ENCODE measurements at places on chromosomes 16 and 17.

GRCh38 chr17:74467221-74467951 is 952 bp downstream of the CD300A start:
- H3K36me3 ChIP-seq = no peaks in the 10 kb centered on the region
- H3K27me3 ChIP-seq = no peaks in the 10 kb centered on the region
- H3K27ac ChIP-seq = no peak overlapping the region
- H3K4me1 ChIP-seq = peaks cover 23% of the 10 kb centered on the region

- no peaks in the 10 kb centered on the region for H3K4me1 ChIP-seq
- H3K4me3 ChIP-seq = no peak within 1 kb of the TSS
- no peak within 1 kb of the TSS for H3K27ac ChIP-seq
- no peak for DNase-seq
- H3K27me3 ChIP-seq = peaks cover 21% of the 10 kb centered on the region
Observed at GRCh38 chr16:51150888-51151320, at the start of gene SALL1. SALL1 (minus strand) TSS chr16:51151270; CDS start chr16:51151241, 29 bp downstream.

DNA sequence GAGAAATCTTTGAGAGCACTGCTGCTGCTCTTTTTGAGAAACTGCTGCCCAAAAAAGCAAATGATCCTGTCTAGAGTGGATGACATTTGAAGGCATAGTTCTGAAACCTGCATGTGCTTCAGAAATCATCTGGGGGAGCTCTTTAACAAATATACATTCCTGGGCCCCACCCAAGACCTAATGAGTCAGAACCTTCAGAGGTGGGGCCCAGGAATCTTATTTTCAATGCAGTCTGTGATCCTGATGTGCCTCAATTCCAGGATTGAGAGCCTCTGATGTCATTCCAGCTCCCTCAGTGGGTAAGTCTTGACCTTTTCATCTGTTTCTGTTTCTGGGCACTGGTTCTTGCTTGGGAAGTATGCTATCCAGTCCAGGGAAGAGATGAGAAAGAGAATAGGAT is 42.3 kb downstream of the HNF1B start:
- H3K36me3 ChIP-seq = no peaks in the 10 kb centered on the region
- DNase-seq = no peak
- H3K4me3 ChIP-seq = no peak overlapping the region

DNA sequence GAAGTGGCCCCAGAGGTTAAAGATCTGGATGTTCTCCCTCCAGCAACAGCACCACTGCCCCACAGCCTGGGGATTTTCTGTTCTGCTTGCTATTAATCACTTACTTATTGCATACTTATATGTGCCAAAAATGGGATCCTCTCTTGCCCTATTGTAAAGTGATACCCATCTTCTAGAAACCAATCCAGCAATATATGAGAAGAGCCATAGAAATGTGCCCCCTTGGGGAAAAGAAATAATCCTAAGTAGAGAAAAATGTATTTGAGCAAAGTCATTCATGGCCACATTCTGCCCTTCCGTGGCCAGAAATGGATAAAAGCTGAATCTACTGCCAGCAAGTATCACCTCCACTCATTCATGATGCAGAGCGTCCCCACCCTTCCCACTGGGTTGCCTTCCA is 20.9 kb downstream of the SOST start:
- no peak overlapping the region for H3K27ac ChIP-seq
- no peak for DNase-seq
- H3K27me3 ChIP-seq = peaks cover 15% of the 10 kb centered on the region
- no peaks in the 10 kb centered on the region for H3K4me1 ChIP-seq
- H3K36me3 ChIP-seq = no peaks in the 10 kb centered on the region
- H3K4me3 ChIP-seq = no peak overlapping the region

- H3K36me3 ChIP-seq = peaks cover 4% of the 10 kb centered on the region
- no peaks in the 10 kb centered on the region for H3K27me3 ChIP-seq
- H3K4me1 ChIP-seq = peaks cover 8% of the 10 kb centered on the region
Observed at GRCh38 chr17:66753126-66753920, 81.6 kb upstream of the CACNG5 start.

DNA sequence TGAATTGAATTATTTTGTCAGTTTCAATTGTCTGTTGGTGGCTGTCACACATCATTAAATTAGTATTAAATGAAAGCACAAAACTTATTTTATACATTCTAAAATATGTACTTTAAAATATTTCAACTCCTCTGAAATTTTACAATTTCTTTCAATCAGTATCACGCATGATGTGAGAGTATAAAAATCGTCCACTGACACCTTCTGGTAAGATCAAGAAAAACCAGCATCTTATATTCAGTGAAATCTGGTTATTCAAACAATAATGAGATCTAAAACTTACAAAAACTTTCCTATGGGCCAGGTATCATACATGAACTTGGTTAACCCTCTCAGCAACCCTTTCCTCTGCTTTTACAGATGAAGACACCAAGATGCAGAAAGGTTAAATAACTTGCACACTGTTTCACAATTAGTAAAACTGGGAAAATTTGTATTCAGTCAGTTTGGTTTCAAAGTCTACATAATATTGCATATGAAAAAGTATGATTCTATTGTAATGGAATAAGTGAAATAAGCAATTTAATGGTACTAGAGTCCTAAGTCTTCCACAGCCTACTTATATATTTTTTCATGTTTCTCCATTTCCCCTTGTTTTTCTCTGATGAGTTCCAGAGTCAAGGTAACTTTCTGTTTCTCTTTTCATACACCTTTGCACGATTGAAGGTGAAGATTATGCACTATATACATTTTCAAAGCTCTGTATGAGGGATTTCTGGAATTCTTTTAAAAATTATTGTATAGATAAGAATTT is 58.7 kb downstream of the EFCAB5 start:
- no peaks in the 10 kb centered on the region for H3K27me3 ChIP-seq
- DNase-seq = no peak
- H3K4me3 ChIP-seq = no peak overlapping the region
- H3K4me1 ChIP-seq = no peaks in the 10 kb centered on the region
- no peak overlapping the region for H3K27ac ChIP-seq
- no peaks in the 10 kb centered on the region for H3K36me3 ChIP-seq

- no peak for DNase-seq
- no peaks in the 10 kb centered on the region for H3K4me1 ChIP-seq
- H3K27me3 ChIP-seq = peaks cover 76% of the 10 kb centered on the region
- no peak overlapping the region for H3K27ac ChIP-seq
Observed at GRCh38 chr17:78501241-78502036, 75.8 kb downstream of the DNAH17 start.

DNA sequence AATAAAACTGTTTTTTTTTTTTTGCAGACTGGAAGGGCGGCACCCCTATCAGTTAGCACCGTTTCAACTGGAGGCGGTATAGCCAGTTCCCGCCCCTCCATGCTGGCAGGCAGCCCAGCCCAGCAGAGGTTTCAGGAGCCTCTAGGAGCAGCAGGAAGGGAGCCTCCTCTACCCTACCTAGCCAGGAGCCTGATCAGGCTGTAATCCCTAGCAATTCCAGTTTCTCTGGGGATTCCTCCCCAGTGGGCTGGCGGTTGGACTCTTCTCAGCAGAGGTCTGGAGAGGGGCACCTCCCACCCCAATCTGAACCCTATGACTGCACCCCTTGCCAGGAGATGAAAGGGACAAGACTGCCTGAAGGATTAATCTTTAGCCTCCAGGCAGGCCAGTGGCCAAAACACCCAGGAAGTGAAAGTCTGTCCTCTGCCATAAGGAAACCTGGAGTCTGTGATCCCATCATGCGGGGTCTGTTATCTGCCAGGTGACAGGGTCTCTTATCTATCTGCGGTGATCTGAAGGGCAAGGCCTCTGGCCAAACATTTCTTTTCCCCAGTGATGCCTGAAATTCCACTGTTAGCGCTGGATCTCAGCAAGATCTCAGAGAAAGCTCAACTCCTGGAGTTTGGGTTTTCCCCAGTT is 4.9 kb upstream of the CDH1 start:
- peaks cover 28% of the 10 kb centered on the region for H3K4me1 ChIP-seq
- H3K27ac ChIP-seq = peak overlapping the region; percentile 77
- no peaks in the 10 kb centered on the region for H3K36me3 ChIP-seq
- peak overlapping the region; percentile 17 for H3K4me3 ChIP-seq
- DNase-seq = peak; percentile 86

DNA sequence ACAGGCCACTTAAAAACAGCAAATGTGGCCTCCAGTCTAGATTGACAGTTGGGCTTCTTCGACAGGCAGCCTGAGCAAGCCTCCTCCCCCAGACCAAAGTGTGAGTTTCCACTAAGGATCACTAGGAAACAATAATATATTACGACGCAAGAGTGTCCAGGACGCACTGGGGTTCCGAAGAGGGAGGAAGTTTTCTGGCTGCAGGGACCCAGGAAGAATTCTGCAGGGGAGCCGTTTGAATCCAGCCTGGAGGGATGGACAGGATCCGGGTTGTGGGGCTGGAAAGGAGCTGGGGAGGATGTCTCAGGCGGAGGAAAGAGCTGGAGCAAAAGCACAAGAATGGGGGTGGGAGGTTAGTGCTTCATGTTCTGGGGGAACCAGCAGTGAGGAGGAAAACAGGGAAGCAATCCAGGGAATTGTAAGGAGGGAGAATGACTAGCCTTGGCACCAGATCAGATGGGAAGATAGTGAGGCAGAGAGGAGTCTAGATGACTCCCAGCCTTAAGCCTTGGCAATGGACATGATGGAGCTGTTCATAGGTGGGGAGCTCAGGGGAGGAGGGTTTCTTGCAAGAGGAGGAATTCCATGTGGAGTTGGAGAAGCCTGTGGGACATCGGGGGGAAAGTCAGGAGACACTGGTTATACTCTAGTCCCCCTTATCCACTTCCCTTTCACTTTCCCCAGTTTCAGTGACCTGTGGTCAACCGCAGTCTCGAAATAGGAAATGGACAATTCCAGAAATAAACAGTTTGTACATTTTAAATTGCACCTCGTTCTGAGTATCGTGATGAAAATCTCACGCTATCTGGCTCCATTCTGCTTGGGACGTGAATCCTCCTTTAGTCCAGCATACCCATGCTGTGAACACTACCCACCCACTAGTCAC is 26.6 kb downstream of the NGFR start:
- no peaks in the 10 kb centered on the region for H3K36me3 ChIP-seq
- H3K27me3 ChIP-seq = peaks cover 28% of the 10 kb centered on the region
- DNase-seq = no peak
- no peaks in the 10 kb centered on the region for H3K4me1 ChIP-seq
- no peak overlapping the region for H3K27ac ChIP-seq

DNA sequence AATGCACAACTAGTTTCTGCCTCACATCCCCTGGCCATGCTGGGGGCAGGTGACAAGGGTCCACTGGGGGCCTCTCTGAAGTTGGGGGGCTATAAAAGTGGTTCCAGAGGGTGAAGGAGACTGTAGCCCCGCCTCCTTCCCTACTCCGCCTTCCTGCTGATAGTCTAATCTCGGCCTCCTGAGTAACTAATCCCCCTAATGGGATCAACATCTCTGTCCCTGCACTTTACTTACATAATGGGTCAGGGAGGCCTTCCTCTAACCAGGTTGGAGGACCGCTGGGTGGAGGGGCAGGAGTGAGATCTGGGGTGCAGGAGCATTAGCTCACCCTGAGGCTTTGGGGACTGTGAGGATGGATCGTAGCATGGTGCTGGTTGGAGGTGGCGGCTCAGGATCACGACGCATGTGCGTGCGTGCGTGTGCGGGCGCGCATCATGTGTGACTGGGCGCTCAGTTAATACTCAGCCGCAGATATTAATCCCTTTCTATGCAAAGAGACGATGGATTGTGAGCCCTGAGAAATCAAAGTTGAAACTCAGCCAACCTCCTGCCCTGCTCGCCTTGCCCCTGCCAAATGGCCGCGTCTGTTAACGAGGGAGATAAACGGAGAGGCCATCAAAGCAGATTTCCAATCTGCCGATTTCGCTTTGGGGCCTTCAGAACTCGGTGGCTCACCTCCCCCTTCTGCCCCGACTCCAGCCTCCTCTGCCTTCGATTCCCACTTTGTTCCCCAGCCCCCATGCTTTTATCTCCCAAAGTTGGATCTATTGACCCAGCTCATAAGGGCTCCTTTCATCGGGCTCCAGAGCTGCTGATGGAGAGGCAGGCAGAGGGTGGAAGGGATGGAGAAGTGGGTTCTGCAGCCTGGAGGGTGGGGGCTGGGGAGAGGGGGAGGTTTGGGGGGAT is 107.3 kb downstream of the SDK2 start:
- DNase-seq = no peak
- H3K27ac ChIP-seq = no peak overlapping the region
- no peaks in the 10 kb centered on the region for H3K4me1 ChIP-seq
- H3K36me3 ChIP-seq = no peaks in the 10 kb centered on the region

GRCh38 chr16:10688291-10688690 is 6.4 kb downstream of the TEKT5 start:
- no peak overlapping the region for H3K27ac ChIP-seq
- no peak for DNase-seq
- H3K4me1 ChIP-seq = no peaks in the 10 kb centered on the region
- peaks cover 39% of the 10 kb centered on the region for H3K27me3 ChIP-seq
- H3K4me3 ChIP-seq = no peak overlapping the region
- H3K36me3 ChIP-seq = no peaks in the 10 kb centered on the region

GRCh38 chr17:10061111-10061845 is 137.1 kb downstream of the GAS7 start:
- no peak overlapping the region for H3K27ac ChIP-seq
- no peak overlapping the region for H3K4me3 ChIP-seq
- H3K36me3 ChIP-seq = no peaks in the 10 kb centered on the region
- peaks cover 12% of the 10 kb centered on the region for H3K27me3 ChIP-seq
- no peak for DNase-seq

GRCh38 chr17:82037889-82038195 is 345 bp upstream of the DCXR start:
- H3K4me1 ChIP-seq = peaks cover 66% of the 10 kb centered on the region
- H3K27me3 ChIP-seq = no peaks in the 10 kb centered on the region
- H3K36me3 ChIP-seq = peaks cover 38% of the 10 kb centered on the region
- no peak for DNase-seq

- no peak overlapping the region for H3K27ac ChIP-seq
- no peak for DNase-seq
- no peaks in the 10 kb centered on the region for H3K4me1 ChIP-seq
- no peak overlapping the region for H3K4me3 ChIP-seq
Observed at GRCh38 chr16:59044616-59045015, 310.5 kb upstream of the GOT2 start.

GRCh38 chr17:49926886-49927285 is 42.1 kb upstream of the DLX4 start:
- H3K36me3 ChIP-seq = no peaks in the 10 kb centered on the region
- peaks cover 9% of the 10 kb centered on the region for H3K27me3 ChIP-seq
- no peak overlapping the region for H3K27ac ChIP-seq
- no peak overlapping the region for H3K4me3 ChIP-seq

DNA sequence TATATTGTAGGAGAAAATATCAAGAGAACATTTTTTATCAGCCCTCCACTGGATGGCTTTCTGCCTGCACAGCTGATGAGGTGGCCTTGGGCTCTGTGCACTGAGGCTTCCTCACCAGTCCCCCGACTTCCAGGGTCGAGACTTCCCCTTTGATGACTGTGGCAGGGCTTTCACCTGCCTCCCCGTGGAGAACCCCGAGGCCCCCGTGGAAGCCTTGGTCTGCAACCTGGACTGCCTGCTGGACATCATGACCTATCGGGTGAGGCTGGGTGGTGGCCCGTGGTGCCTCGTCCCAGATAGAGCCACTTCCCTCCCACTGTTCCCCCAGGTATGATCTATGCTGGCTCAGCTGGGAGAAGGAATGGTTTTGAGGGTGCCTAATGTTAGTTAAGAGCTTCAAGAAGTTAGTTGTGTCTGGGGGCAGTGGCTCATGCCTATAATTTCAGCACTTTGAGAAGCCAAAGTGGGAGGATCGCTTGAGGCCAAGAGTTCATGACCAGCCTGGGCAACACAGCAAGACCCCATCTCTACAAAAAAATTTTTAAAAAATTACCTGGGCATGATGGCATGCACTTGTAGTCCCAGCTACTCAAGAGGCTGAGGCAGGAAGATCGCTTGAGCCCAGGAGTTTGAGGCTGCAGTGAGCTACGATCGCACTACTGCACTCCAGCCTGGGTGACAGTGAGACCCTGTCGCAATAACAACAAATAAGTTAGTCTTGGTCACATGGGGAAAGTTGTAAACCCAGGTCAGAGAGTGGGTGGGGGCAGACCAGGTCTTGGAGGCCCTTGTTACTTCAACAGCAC is 11.8 kb downstream of the FCSK start:
- DNase-seq = no peak
- peaks cover 16% of the 10 kb centered on the region for H3K36me3 ChIP-seq
- no peaks in the 10 kb centered on the region for H3K4me1 ChIP-seq
- H3K27ac ChIP-seq = no peak overlapping the region
- no peak overlapping the region for H3K4me3 ChIP-seq
- no peaks in the 10 kb centered on the region for H3K27me3 ChIP-seq

Data from K562 (cell line).